ENCODE measurements at places on chromosomes 12 and 14.

DNA sequence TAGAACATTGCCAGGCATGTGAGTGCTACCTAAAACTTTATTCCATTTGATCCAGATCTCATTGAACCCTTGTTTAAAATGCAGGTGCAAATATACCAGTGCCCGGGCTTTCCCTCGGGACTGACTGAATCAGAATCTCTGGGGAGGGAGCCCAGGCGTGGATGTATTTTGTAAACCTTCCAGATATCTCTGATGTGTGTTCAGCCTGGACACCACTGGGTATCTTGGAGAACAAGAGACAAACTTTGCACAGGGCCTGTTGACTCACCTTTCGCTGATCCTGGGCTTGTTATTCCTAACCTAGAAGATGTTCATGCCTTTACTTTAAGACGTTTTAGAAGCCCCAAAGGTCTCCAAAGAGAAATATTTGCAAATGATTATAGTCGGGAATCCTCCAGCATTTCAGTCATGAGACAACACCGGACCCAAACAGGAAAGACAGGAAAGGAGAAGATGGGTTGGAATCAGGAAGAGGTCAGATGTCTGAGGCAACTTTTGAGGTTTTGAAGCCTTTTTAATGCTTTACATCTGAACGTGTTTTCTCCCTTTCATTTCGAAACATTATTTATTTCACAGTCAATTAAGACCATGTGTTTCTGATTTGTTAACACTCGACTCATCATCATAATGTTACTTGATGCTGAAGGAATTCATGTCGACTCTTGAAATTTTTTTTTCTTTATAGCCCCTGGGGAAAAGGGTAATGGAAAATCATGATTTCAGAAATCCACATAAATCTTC is 118.6 kb downstream of the PLXNC1 start:
- no peak for DNase-seq

DNA sequence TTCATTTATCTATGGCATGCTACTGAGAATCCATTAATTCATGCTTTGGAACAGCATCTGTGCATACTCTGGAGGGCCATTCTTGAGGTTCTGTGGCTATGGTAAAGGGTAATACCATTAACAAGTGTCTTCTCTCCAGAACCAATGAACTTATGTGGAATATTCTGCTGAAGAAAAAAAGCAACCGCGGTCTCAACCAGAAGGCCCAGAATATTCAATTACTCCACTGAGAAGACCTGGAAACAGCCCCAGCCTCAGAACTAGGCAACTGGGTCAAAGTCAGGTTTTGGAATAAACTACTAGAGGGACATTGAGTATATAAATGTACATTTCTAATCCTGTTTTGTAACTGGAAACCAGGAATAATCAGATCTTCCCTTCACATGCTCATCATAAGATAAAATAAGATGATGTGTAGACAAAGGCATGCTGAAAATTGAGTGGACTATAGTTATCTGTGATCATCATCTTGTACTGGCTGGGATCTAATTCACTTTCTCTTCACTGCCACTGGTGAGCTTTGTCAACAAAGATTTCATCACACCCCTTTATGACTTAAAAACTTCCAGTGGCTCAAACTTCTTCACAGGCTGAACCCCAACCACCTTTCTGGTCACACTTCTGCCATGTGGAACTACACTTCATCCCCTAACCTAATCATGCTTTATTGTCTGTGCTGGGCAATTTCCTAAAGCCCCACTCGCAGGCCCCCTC is 6.0 kb downstream of the SPTB start:
- no peak for DNase-seq

DNA sequence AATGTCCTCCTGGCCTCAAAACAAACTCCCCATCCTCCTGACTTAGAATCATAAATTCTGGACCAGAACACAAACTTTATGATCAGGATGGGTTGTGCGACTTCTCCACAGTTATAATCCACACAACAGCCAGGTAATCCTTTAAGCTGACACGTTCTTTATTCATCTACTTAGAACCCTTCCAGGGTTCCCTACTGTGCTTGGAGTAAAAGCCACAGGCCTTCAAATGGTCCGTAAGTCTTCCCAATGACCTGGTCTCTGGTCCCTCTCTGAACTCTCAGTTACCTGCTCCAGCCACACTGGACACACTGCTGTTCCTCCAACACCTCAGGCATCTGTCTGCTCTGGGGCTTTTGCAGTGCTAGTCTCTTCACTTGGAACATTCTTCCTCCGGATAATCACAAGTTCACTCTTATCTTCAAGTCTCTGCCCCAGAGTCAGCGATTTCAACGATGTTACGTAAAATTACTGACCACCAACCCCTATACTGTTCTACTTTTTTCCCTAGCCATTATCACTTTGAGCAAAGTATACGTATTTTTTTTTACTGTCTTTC is 1.7 kb upstream of the RNASE7 start:
- no peak for DNase-seq

- no peak for DNase-seq
Measured at GRCh38 chr12:55469291-55469690, 647 bp downstream of the OR6C70 start.

GRCh38 chr14:38387821-38388220 is 131.9 kb upstream of the CLEC14A start:
- DNase-seq = no peak

- DNase-seq = no peak
Measured at GRCh38 chr12:114396153-114396868, 9.6 kb downstream of the TBX5 start.

DNA sequence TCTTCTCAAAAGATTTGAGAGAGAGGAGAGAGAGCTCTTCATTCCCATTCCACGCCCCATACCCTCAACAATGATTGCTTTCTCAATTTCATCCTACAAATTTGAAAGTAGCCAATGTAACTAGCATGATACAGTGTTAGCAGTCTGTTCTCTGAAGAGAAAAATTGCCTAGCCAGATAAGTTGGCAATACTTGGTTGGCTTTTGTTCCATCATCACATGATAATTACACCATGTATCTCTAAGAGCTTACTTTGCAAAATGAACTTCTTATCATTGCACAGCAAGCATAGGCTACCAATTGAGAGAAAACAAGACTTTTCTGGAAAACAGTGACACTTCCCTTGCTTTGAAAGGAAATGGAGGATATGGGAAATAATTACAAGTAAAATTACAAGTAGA is 68.9 kb downstream of the FSCB start:
- no peak for DNase-seq

- DNase-seq = no peak
Measured at GRCh38 chr14:93857081-93857480, 68.8 kb upstream of the PRIMA1 start.
